Neural progenitor cell (in vitro differentiated cells): ENCODE measurements at places on chromosomes 11 and 22.

DNA sequence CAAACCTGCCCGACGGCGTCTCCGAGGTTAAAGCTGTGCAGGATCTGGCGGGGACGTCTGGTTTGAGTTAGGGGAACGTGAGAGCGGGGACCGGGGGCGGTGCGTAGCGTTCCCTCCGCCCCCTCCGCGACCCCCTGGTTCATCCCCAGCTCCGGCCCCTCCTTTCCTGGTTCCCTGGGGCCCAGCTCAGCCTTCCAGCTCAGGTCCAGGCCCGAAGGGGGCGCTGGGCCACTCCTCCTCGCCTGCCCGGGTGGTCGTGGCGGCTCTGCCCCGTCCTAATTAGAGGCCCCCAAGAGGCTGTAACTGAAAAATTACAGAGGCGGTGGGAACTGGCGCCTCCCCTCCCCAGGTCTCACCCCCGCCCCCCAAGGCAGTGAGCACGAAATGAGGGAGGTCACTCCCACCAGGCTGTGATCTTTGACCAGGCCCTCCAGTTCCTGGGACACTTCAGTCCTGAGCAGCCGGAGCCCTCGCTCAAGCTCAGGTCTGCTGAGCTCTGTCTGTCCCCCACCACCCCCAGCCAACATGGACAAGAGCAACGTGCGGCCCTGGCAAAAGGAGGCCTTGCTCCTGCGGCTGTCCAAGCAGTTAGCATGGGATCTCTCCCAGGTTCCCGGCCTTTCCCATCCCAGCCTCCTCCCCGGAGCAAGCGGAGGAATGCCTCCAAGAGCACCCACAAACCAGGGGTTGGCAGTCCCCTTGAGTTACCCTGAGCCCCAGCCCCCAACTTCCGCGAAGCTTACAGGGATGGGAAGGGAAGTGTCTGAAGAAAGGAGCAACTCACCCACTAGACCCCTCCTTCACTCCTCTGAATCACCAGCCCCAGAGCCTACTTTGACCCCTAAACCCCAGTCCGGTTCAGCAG is 3.3 kb downstream of the CD248 start:
- H3K4me1 ChIP-seq = peaks cover 28% of the 10 kb centered on the region
- peak overlapping the region; percentile 85 for H3K27ac ChIP-seq
- peak; percentile 85 for DNase-seq
- H3K36me3 ChIP-seq = no peaks in the 10 kb centered on the region

GRCh38 chr22:30262917-30263741 is 3.5 kb downstream of the OSM start:
- peak; percentile 89 for DNase-seq
- H3K4me3 ChIP-seq = no peak overlapping the region
- peaks cover under 1% of the 10 kb centered on the region for H3K4me1 ChIP-seq
- no peak overlapping the region for H3K27ac ChIP-seq

DNA sequence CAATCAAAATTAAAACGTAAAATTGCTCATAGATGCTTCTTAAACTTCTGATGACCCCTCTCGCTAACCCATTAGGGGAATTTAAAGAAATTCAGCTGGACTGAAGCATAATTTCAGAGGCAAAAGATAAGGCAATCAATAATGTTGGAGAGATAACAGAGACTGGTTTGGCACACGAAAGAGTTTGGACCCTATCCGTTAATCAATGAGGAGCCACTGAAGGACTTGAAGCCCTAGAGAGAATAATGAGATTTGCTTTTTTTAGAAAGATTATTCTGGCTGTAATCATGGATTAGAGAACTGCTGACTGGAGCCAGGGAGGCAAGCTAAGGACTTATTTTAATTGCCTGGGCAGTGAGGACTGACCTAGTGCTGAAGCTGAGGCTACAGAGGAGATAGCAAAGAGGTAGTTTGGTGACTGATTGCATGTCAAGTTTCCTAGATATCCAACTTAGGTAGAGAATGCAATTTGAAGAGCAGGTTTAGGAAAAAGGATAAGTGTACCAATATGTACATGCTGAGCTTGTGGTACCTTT is 11.9 kb upstream of the ARHGAP42 start:
- H3K36me3 ChIP-seq = no peaks in the 10 kb centered on the region
- no peak overlapping the region for H3K27ac ChIP-seq
- peaks cover 6% of the 10 kb centered on the region for H3K4me1 ChIP-seq

GRCh38 chr11:64771861-64772260 is 6.5 kb downstream of the SF1 start:
- peaks cover 20% of the 10 kb centered on the region for H3K4me1 ChIP-seq
- no peak overlapping the region for H3K4me3 ChIP-seq
- H3K27me3 ChIP-seq = no peaks in the 10 kb centered on the region
- peak overlapping the region; percentile 33 for H3K27ac ChIP-seq

GRCh38 chr11:92752122-92752521 is 217.3 kb upstream of the MTNR1B start:
- no peak for DNase-seq
- H3K27ac ChIP-seq = no peak overlapping the region
- no peaks in the 10 kb centered on the region for H3K36me3 ChIP-seq
- no peaks in the 10 kb centered on the region for H3K27me3 ChIP-seq
- no peak overlapping the region for H3K4me3 ChIP-seq

- peak overlapping the region; percentile 78 for H3K27ac ChIP-seq
- peaks cover 51% of the 10 kb centered on the region for H3K27me3 ChIP-seq
- H3K36me3 ChIP-seq = no peaks in the 10 kb centered on the region
- DNase-seq = peak; percentile 87
- H3K4me1 ChIP-seq = peaks cover 18% of the 10 kb centered on the region
Observed at GRCh38 chr22:50526108-50526833, 873 bp upstream of the SCO2 start.

DNA sequence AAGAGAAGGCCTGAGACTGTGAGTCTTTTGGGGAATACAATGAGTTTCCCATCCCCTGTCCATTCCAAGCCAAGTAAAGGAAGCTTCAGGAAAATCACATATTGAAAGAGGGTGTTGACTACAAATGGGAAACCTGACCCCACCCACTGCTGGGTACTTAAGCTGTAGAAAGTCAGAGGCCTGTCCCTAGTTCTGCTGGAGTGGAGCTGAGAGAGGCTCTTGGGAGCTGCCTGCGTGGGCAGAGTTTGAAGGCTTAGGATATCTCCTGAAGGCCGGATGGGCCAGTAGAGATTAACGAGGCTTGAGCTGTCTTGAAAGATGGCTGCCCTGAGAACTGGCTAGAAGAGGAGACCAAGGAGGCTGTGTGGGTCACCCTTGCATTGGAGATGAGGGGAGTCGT is 176.2 kb upstream of the NECTIN1 start:
- no peak for DNase-seq
- no peak overlapping the region for H3K27ac ChIP-seq
- no peaks in the 10 kb centered on the region for H3K36me3 ChIP-seq

DNA sequence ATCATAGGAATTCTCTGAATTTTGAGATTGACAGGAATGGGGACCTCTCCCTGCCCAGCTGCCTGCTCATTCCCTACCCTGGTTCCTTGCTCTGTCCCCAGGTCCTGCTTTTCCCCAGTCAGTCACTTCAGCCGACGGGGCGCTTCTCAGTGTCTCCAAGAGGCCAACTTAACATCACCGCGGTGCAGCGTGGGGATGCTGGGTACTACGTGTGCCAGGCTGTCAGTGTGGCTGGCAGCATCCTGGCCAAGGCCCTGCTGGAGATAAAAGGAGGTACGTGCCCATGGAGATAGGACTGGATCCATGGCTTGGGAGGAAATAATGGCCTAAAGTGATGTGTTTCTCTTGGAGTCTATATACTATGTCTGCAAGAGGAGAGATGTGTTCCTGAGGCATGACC is 7.0 kb downstream of the ROBO3 start:
- H3K4me1 ChIP-seq = peaks cover 11% of the 10 kb centered on the region
- no peaks in the 10 kb centered on the region for H3K36me3 ChIP-seq

DNA sequence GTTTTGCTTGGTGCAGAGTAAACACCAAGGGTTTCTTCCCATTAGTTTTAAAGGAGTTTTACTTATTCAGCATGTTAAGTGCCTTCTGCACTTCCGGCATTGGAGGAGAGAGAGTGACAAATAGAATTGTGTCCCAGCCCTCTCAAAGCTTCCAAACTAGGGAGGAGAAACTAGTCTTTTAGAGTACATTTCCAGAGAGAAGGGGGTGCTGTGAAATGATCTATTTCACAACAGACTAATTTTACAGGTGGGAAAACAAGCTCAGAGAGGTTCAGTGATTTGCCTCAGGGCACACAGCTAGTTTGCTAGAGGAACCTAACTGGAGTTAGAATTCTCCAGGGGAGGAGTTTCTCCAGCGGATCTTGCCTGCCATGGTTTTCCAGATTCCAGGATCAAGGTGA is 12.6 kb downstream of the MPST start:
- H3K4me3 ChIP-seq = no peak overlapping the region
- H3K27ac ChIP-seq = no peak overlapping the region
- no peaks in the 10 kb centered on the region for H3K4me1 ChIP-seq
- DNase-seq = no peak
- no peaks in the 10 kb centered on the region for H3K27me3 ChIP-seq
- H3K36me3 ChIP-seq = no peaks in the 10 kb centered on the region

DNA sequence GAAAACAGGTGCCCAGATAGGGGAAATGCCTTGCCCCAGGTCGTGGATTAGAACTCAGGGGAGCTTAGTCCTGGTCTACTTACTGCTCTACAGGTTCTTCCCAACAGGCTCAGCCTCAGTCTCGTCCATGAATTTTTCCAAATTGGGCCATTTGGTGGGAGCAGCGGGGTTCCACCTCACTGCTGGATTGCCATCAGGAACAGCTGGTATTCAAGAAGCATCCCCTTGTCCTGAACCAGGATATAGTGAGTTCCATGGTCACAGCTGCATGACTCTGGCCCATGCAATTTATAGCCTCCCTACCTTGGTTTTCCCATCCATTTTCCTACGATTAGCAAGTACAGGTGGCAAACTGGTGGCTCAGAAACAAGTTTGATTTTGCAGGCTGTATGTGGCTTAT is 6.6 kb upstream of the UBE2L6 start:
- no peak overlapping the region for H3K27ac ChIP-seq
- H3K4me1 ChIP-seq = peaks cover 11% of the 10 kb centered on the region
- no peaks in the 10 kb centered on the region for H3K27me3 ChIP-seq

DNA sequence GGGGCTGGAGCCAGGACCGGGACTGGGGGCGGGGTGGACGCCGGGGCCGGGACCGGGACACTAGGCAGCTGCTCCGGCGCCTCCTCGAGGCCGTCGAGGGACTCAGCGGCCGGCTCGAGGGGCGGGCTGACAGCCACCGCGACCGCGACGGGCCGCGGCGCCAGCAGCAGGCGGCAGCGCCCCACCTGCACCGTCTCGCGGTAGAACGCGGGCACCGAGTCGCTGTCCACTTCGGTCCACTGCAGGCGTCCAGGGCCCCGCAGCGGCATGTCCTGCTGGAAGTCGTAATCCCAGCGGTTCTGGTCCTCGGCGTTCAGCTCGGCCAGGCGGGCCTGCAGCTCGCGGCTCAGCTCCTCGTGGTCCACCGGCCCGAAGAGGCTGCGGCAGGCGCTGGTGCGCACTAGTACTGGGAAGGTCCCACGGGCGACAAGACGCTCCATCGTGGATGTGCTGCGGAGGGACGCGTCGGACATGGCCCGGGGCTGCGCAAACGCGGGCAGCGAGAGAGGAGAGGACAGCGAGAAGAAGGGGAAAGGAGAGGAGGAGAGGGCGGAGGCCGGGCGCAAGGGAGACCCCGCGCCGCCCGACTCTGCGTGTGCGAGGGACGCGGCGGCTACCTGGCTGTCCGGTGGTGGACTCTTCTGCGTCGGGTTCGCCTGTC is 428 bp downstream of the CDKN1C start:
- peak overlapping the region; percentile 91 for H3K4me3 ChIP-seq
- no peak overlapping the region for H3K27ac ChIP-seq
- DNase-seq = peak; percentile 88
- H3K36me3 ChIP-seq = no peaks in the 10 kb centered on the region
- peaks cover 51% of the 10 kb centered on the region for H3K27me3 ChIP-seq

- peaks cover 24% of the 10 kb centered on the region for H3K4me1 ChIP-seq
- peak; percentile 17 for DNase-seq
- H3K4me3 ChIP-seq = no peak overlapping the region
- H3K36me3 ChIP-seq = no peaks in the 10 kb centered on the region
- H3K27ac ChIP-seq = no peak overlapping the region
- no peaks in the 10 kb centered on the region for H3K27me3 ChIP-seq
Observed at GRCh38 chr22:35894937-35895708, 133.5 kb downstream of the RBFOX2 start.

DNA sequence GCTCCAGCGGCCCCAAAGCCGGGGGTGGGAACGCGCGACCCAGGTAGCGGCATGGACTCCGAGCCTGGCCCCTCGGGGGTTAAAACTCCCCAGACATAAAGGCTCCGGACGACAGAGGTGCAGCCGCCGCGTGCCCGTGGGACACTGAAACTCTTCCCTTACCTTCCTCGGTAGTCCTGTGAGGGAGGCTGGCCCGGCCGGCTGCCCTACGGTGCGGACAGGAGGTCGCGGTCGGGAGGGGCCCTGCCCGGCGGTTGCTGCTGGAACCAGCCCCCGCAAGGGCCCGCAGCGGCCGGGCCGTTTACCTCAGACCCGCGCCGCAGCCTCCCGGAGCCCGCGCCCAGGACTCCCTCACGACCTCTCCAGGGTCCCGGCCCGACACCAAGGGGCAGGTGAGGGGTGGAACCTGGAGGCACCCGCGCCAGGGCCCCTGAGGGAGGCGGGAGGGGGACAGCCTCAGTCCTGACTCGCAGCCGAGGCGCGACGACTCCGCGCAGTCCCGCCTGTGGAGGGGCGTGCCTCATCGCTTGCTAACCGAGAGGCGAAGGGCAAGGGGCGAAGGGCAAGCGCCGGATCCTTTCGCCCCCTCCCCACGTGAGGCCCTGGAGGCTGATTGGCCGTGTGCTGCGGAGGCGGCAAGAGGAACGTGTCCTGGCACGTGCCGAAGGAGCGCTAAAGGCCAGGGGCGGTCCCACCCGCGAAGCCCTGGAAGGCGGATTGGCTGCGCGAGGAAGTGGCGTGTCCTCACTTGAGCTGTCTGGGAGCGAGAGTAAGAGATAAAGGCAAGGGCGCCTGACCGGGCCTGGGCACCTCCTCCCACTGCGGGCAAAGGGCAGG is at the start of gene UPB1:
Gene UPB1 (plus strand): TSS at position 805 of the 837 bp plus-strand sequence. CDS start 72 bp downstream, outside the sequence.
- peaks cover 11% of the 10 kb centered on the region for H3K4me1 ChIP-seq
- H3K27ac ChIP-seq = no peak within 1 kb of the TSS
- H3K27me3 ChIP-seq = peaks cover 88% of the 10 kb centered on the region
- H3K36me3 ChIP-seq = no peaks in the 10 kb centered on the region

DNA sequence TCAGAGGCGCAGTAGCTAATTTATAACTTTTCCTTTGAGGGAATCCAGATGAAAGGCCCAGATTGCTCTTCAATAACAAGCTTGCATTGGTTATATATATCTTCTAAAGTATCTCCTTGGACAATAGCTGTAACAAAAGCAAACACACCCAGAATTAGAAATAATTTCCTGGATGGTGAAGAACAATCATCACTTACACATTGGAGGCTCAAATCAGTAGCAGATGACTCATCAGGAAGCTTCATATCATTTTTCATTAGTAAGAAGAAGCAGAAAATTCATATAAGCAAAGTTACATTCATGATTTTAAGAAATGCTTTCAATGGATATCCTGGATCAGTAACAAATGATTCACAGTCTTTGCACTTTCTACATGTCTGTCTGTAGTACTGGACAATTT is 173.6 kb upstream of the CCDC90B start:
- H3K36me3 ChIP-seq = no peaks in the 10 kb centered on the region
- no peaks in the 10 kb centered on the region for H3K27me3 ChIP-seq
- no peak overlapping the region for H3K4me3 ChIP-seq
- DNase-seq = no peak
- H3K27ac ChIP-seq = no peak overlapping the region
- peaks cover 7% of the 10 kb centered on the region for H3K4me1 ChIP-seq

GRCh38 chr11:118921929-118922744 is 3.6 kb downstream of the BCL9L start:
- DNase-seq = peak; percentile 85
- peaks cover 78% of the 10 kb centered on the region for H3K4me1 ChIP-seq
- H3K27me3 ChIP-seq = no peaks in the 10 kb centered on the region

GRCh38 chr11:77188633-77189491 is 60.8 kb downstream of the MYO7A start:
- no peaks in the 10 kb centered on the region for H3K27me3 ChIP-seq
- H3K36me3 ChIP-seq = no peaks in the 10 kb centered on the region
- H3K4me3 ChIP-seq = no peak overlapping the region
- no peak for DNase-seq
- H3K27ac ChIP-seq = no peak overlapping the region
